GF-D8 (cell line): ENCODE measurements at places on chromosomes 4 and X.

- DNase-seq, result no peak
Observed at GRCh38 chrX:14777525-14777924, 95.3 kb downstream of the FANCB start.

DNA sequence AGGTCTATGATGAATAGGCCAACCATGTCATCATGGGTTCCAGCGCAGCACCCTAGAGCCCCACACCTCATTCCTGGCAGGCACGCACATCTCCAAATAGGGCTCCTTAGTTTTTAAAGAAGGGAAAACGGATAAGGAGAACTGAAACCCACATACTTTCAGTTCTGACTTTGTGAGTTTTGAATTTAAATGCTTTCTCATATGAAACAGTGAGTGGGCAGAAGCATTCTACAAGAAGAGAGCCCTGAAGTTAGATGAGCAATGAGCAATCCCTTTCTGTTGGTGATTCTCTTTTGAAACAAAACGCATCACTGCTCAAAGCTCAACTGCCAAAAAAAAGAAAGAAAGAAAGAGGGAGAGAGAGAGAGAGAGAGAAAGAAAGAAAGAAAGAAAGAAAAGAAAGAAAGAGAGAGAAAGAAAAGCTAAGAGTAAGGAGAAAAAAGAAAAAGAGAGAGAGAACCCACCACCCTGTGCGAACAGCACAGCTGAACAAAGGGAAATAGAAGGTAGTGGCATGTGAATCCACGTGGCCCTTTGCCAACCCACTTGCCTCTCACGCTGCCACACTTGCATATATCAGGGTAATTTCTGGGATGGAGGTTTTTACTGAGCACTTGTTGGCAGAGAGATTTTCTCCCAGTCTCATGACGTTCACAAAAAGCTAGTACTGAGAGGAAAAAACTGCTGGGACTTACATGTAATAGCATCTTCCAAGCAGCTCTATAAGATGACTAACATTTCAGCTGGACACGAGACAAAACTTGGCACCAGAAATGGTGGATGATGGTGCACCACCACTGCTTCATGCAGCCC lies 31.0 kb downstream of the TMSB4X start:
- DNase-seq, result no peak

- no peak for DNase-seq
Observed at GRCh38 chr4:75169427-75169826, 236.5 kb downstream of the PARM1 start.

GRCh38 chrX:9581771-9582385 lies 117.0 kb downstream of the TBL1X start:
- DNase-seq, result no peak

GRCh38 chrX:9757366-9757765 lies 8.3 kb downstream of the GPR143 start:
- DNase-seq, result no peak

DNA sequence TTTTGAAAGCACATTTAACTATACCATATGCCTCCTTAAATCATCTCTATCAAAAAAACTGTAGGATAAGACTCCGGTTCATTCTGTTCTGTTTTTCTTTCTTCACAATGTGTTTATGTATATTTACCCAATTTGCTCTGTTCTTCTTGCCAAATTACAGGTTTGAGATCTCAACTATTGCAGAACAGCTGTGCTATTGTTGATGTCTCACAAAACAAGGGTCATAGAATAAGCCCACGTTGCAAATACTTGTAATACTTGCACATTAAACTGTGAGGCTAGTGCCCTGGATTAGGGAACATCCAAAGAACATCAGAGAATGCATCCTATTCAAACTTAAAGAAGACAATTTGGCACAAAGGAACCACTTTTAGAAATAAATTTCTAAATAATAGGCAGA lies 45.4 kb downstream of the ANTXR2 start:
- DNase-seq, result no peak

DNA sequence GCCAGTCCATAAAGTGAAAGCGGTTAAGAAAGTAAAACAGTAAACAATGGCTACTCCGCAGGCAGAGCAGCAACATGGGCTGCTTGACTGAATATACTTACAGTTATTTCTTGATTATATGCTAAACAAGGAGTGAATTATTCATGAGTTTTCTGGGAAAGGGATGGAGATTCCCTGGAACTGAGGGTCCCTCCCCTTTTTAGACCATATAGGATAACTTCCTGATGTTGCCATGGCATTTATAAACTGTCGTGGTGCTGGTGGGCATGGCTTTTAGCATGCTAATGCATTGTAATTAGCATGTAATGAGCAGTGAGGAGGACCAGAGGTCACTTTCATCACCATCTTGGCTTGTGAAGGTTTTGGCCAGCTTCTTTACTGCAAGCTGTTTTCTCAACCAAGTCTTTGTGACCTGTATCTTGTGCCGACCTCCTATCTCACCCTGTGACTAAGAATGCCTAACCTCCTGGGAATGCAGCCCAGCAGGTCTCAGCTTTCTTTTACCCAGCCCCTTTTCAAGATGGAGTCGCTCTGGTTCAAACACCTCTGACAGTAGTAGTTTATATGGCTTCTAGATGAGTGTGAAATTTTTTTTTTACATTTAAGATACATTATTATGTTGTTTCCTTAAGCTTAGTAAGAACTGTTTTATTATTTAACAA lies 514.8 kb upstream of the TENM3 start:
- DNase-seq, result no peak

- no peak for DNase-seq
Observed at GRCh38 chr4:167339781-167340180, 105.5 kb upstream of the SPOCK3 start.

DNA sequence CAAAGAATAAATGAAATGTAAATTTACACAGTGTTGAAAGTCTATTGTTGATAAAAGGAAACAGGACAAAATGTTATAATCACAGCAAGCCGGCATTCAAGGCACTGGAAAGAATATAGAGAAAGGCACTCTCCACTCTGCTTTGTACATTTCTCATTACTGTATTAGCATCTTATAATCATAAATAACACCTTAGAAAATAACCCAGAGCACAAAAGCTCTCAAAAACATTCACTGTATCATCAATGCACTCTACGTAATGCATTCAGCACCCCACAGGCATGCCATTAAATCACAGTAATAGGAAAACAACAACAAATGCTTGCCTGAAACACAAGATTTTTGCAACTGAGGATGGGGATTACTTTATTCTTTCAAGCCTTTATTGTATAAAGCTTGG lies 75.3 kb upstream of the TRPC3 start:
- DNase-seq, result no peak

DNA sequence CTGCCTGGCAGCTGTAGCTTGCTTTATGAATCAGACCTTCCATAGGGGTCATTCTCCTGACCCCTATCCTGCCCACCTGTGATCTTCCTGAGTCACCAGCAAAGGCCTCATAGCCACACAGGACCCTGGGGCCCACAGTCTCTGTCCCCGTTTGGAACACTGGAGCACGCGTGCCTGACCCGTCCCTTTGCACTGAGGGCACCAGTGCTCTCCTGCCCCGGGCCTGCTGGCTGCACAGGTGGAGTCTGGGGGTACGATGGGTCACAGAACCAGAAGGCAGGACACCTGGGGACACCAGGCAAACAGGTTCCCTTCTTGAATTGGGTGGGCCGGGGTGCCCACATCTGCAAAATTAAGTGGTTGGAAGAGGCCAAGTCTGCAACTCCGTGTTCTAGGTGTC lies 97.2 kb downstream of the CPZ start:
- DNase-seq, result no peak

DNA sequence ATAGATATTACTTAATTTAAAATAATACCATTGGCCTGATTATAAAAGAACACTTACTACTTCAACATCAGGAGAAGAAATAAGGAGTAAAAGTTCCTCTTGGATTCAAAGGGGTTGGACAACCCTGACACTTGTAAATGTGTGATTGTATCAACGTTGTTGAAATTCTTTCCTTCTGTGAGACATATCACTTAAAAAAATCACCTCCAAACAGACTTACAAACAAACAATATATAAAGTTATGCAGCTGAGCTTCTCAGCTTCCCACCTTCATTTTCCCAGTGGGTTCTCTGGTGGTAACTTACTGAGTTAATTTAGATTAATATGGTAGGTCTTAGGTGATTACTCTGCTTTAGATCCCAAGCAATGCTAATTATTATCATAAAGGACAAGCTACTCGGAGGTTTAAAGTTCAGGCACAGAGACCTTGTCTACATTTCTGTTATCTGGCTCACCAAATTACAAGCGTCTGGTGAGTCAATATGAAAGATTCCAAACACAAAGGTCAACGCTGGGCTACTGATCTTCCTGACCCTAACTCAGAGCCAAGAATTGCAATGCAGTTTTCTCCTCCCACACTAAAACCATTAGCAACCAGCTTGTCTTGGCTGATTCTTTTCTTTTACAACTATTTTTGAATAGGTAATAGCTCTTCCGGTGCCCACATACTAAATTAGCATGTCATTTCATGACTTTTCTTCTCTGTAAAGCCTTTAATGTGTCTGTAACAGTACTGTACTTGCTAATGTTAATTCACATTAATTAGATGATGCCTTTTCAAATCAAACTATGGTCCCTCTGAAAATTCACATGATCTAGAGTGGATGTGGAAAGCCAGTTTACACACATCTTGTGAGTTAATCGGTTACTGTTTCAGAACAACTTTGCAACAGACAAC lies 157.6 kb downstream of the RASL11B start:
- DNase-seq, result no peak

DNA sequence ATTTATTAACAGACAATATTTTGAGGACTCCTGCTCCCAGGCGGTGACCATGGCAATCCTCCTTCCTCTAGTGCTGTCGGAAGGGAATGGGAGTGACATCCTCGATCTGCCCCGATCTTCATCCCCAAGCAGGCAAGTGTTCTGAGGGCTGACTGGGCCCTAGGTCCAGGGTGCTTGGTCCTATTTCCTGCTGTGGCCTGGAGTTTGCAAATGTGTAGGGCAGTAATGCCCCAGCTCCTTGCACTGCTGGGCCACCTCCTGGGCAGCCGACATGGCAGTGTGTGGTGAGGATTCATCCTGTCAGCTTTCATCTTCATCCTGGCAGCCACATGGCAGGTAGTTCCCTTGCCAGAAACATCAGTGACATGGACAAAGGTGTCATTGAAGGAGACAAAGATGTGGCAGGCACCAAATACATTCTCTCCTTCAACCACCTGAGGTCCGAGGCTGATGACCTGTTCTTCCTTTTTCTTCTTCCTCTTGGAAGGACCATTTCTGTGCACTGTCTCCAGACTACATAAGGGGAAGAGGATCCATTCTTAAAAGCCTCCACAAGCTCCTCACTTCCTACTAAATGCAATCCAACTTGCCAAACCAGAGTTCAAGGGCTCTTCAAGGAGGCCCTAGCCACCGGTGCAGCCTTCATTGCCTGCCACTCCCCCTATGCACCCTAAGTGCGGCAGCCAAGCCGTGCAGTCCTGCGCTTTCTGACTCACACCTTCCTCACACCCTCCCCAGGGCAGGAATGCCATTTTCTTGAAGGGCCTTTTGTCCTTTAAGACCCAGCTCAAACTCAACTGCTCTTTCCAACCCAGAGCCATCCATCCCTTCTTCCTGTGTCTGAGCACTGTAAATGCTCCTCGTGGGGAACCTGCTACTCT lies 65.7 kb downstream of the TMEM154 start:
- no peak for DNase-seq

- DNase-seq, result no peak
Observed at GRCh38 chr4:18100657-18101056, 79.1 kb upstream of the LCORL start.

- no peak for DNase-seq
Observed at GRCh38 chr4:113682730-113683537, 78.6 kb downstream of the CAMK2D start.

GRCh38 chr4:145808021-145808650 lies 128.2 kb downstream of the C4orf51 start:
- no peak for DNase-seq

- DNase-seq, result no peak
Observed at GRCh38 chr4:82415922-82416365, 14.3 kb downstream of the HNRNPDL start.

DNA sequence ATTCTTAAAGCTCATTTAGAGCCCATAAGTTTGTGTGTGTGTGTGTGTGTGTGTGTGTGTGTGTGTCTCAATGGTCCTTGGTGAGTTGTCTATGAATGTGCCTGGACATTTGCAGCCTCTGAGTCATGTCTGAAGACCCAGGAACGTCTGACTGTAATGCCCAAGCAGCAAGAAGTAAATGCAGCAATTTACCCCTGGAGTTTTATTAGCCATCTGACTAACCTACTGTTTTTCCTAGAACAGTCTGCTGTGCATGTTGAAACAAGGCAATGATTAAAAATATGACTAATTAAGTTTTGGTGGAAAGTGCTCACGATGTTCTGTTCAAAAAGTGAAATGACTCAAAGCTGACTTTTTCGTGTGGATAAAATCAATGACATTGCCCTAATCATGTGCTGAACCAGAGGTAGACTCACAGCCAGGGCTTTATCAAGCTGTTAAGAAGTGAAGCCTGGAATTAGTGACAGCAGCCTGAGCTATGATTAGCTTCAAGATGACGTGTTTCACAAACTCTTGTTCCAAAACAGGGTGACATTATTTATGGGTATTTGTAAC lies 201.6 kb downstream of the CPE start:
- DNase-seq, result no peak

- DNase-seq, result no peak
Observed at GRCh38 chr4:178664621-178665020, 1222.4 kb upstream of the AGA start.

DNA sequence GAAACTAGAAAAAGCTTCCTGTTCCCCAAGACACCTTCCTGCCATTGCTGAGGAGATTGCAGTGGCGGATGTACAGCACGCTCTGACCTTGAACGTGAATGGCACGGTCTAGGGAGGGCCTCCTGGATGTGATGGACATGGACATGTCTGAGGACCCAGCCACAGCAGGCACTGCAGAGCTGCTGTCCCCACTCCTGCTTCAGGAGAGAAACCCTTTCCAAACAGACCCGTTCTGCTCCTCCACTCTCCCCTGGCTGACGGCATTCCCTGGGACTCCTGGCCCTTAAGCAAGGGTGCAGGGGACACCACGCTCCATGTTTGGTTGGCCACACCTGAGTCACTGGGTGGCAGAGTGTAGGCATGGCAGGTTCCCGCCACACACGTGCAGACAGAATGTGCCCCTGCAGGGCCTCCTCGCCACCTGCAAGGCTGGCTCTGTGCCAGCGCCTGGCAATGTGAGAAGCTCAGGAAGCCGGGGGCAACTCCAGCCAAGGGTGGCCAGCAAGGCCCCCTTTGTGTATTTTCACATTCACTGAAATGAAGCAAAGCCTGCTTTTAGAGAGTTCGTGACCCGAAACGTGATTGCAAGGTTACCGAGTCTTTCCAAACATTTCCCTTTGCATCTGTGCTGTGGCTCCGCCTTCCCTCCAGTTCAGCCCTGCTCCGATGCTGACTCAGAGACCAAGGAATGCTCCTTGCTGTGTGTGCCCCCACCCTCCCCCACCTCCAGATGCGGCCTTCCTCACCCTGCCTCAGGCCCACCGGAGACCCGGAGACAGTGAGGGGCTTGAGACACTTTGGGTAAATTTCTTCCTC lies 46.1 kb downstream of the HTRA3 start:
- no peak for DNase-seq

- DNase-seq, result no peak
Observed at GRCh38 chrX:132433001-132433400, 55.8 kb downstream of the MBNL3 start.

DNA sequence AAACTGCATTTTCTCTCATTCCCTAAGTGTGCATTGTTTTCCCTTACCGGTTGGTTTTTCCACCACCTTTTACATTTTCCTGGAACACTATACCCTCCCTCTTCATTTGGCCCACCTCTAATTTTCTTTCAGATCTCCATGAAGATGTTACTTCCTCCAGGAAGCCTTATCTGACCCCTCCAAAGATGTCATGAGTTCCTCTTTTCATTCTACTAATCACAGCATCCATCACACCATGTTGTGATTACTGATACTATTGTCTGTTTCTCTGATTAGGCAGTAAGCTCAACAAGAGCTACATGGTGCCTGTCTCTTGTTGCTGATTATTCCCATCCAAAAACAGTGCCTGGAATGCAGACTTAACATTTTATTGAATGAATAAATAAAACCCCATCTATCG lies 2.9 kb upstream of the AFP start:
- no peak for DNase-seq
